ENCODE measurements at places on chromosomes 5 and 9. TPM values are rescaled to one million over a fixed set of nuclear protein-coding genes. Genes with fewer than 3 reads are reported as not detected.

DNA sequence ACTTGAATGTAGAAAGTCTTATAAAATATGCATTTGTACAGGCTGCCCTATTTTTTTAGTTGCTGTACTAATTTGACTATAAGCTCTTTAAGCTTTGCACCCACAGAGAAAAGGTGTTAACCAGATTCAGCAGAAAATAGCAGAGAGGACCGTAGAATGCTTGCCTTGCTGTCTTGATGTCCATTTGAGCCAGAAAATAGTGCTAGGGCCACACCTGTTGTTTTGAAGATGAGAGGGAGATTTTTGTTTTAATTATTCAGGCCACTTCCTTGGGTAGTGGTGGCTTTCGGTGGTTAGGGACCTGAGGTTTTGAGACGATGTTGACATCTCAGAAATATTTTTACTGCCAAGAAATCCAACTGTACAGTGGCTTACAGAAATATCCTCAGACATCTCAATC is 196.0 kb downstream of the SPATA31D1 start:
- H3K4me3 ChIP-seq: no peak overlapping the region
- no peaks in the 10 kb centered on the region for H3K4me1 ChIP-seq
- H3K36me3 ChIP-seq: no peaks in the 10 kb centered on the region
- no peaks in the 10 kb centered on the region for H3K27me3 ChIP-seq

GRCh38 chr5:77177576-77177975 is 32.9 kb upstream of the PDE8B start:
- no peak overlapping the region for H3K27ac ChIP-seq
- peaks cover 26% of the 10 kb centered on the region for H3K27me3 ChIP-seq
- peaks cover 13% of the 10 kb centered on the region for H3K4me1 ChIP-seq
- DNase-seq: no peak

DNA sequence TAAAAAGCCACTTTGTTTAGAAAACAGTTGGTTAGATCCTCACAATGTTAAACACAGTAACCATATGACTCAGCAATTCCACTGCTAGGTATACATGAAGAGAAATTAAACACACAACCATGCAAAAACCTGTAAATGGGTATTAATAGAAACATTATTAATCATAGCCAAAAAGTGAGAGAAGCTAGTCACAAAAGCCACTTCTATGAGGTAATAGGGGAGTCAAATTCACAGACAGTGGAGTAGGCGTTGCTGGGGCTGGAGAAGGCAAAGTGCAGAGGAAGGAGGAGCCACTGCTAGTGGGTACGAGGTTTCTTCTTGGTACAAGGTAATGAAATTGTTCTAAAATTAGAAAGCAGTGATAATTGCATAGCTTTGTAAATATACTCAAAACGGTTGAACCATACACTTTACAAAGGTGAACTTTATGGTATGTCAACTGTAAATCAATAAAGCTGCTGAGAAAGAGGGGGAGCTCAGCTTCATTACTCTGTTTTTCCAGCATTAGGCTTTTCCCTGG is 364.4 kb downstream of the GADD45G start:
- no peaks in the 10 kb centered on the region for H3K36me3 ChIP-seq
- H3K27ac ChIP-seq: no peak overlapping the region
- no peaks in the 10 kb centered on the region for H3K27me3 ChIP-seq
- H3K4me1 ChIP-seq: no peaks in the 10 kb centered on the region
- DNase-seq: no peak

- H3K36me3 ChIP-seq: no peaks in the 10 kb centered on the region
- H3K27ac ChIP-seq: no peak overlapping the region
These were observed 44.4 kb downstream of the CAST start for GRCh38 chr5:96706433-96707111.

- peaks cover 17% of the 10 kb centered on the region for H3K4me1 ChIP-seq
- no peak for DNase-seq
- H3K4me3 ChIP-seq: no peak overlapping the region
- H3K36me3 ChIP-seq: no peaks in the 10 kb centered on the region
These were observed 2.5 kb upstream of the YTHDC2 start for GRCh38 chr5:113510836-113511451.

HRH2 gene
- 9.6 TPM for total RNA-seq
